Stimulated activated CD8-positive, alpha-beta memory T cell treated with anti-CD3 and anti-CD28 coated beads, Interleukin-15, amount 100 ng/mL, for 4 hours (primary cell): ENCODE measurements at places on chromosomes 3 and 15.
A peak's percentile ranks its signal among the peaks of the same experiment; 100 is the strongest.

- no peak for DNase-seq
These were observed 15.8 kb downstream of the ESYT3 start for GRCh38 chr3:138450181-138450580.

DNA sequence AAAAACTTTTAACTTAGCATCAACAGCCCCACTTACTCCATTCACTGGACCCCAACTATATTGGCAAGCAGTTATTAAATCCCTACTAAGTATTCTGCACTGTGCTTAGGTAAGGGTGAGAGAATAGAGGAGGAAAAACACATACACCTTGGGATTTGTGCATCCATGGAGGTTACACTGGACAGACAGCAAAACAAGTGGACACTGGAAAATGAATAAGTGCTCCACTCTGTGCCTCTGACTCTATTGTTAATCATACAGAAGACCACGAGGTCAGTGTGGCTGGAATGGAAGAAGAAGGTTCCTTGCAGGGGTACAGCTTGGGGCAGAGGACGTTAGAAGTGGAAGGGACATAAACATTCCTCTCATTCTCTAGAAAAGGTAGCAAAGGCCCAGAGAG, 3.2 kb downstream of the ADCY5 start:
- no peak for DNase-seq

GRCh38 chr3:119632216-119632615, 28.2 kb downstream of the POPDC2 start:
- DNase-seq, result no peak

DNA sequence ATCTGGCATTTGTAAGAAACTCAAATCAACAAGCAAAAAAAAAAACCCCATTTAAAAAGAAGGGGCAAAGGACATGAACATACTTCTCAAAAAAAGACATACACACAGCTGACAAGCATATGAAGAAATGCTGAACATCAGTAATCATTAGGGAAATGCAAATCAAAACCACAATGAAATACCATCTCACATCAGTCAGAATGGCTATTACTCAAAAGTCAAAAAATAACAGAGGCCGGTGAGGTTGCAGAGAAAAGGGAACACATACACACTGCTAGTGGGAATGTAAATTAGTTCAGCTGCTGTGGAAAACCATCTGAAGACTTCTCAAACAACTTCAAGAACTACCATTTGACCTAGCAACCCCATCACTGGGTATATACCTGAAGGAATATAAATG, 199.4 kb upstream of the THBS1 start:
- DNase-seq, result no peak

DNA sequence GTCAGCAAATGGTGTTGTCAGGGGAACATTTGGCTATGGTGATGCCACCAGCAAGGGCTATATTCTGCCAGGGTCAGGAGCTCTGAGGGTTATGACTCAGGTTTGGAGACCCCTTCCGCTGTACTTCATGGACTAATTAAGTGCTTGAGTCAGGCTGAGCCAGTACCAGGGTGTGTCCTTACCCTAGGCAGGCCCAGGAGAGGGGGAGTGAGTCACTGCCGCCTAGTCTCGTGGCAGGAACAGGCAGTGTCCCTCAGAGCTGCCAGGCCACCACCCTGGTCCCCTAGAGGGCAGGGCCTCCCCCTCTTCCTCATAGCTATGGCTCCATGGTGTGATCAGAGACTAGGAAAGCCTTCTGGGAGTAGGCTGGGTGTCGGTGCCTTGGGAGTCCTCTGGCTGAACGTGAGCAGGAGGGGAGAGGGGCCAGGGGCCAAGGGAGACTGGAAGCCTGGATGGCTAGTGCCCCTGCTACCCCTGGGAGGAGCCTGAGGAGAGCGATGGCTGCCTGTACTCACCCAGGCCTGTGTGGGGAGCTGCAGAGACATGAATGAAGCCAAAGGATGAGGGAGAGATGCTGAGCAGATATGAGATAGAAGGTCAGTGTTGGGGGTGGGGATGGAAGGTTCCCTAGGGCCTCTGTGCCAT, 10.6 kb downstream of the MAPKAPK3 start:
- DNase-seq, result no peak

DNA sequence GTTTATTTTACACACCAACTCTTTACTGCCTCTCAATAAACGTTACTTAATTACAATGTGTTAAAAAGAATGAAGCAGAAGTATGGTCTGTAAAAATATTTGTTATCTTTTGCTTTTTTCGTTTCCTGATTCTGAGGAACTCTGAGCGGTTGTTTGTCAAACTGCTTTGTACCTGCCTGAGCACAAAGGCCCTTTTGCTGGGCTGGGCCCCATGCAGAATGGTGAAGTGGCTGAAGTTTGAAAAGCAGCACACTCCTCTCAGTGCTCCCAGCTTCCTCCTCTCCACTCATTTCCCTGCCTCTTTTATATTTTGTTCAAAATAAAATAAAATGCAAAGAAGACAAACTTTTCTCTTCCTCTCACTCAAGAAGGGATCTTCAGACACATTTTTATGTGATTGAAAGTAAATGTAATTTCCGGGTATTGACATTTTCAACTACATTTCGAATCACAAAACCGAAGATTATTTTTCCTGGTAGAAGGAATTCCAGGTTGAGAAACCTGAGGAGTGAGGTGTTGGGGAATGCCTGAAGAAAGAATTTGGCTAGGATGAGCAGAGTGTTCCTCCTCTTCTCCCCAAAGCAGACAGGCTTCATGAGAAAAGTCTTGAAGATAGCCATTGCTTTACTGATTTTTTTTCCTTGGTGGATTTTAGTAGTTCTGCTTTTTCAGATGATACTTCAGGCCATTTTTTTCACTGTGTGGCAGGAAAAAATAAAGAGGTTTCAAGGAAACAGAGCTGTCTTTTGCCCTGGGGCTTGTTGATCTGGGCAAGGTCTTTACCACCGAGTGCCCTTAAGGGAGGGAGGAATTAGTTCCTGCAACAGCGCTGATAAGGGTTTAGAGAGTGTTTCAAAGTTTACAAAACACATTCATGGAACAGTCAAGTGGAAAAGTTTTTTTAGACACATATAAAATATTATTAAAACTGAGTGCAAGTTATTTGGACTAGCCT, 229.8 kb downstream of the NFKBIZ start:
- DNase-seq, result no peak

GRCh38 chr3:9695345-9695744, 8.3 kb upstream of the CPNE9 start:
- DNase-seq, result no peak

- no peak for DNase-seq
These were observed 4.9 kb upstream of the TMEM212 start for GRCh38 chr3:171838218-171838720.

DNA sequence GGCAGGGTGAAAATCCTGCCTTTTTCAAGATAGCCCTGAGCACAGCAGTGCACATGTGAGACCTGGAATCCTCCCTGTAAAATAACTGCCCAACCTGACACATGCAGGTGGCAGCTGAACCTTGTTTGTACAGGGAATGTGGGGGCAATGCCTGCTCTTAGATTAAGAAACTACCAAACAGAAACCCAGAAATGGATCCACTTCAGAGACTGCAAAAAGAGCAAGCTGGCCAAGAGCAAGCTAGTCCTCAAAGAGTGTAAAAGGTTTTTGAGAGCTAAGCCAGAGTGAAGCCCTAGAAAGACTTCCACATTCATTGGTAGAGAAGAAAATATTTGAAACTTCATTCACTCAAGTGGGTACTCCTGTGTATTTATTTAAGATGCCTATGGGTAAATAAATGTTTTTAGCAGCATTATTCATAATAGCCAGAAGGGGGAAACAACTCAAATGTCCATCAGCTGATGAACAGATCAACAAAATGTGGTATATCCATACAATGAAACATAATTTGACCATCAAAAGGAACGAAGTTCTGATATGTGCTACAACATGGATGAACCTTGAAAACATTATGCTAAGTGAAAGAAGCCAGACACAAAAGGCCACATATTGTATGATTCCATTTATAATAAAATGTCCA, 96.0 kb upstream of the TSC22D2 start:
- DNase-seq, result no peak

DNA sequence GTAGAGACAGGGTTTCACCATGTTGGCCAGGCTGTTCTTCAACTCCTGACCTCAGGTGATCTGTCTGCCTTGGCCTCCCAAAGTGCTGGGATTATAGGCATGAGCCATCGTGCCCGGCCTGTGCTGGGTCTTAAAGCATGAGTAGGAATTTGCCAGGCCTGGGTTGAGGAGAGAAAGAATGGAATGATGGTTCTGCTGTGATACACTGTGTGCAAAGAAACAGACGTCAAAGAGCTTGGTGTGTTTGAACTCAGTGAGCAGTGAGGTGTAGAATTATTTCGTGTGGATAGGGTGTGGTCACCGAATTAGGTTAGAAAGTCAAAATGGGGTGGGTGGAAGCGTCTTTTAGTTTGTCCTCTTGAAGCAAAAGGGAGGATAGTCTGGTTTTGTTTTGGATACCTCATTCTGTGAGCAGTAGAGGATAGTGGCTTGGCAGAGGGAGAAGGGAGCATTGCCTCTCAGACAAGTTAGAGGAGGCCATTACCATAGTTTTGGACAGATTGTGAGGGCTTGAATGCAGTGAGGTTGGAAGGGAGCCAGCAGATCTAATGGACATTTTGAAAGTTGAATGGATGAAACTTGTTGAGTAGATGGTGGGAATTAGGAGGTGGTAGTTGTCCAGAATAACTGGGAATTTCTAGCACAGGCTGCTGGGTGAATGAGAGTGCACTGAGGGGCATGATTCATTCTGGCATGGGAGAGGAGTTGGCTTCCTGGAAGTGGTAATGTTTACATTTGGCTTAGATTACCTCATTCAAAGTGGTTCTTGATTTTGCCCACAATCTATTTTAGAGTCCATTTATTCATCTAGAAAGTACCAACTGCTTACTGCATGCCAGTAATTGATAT, 27.2 kb downstream of the AKAP13 start:
- peak; percentile 1 for DNase-seq

GRCh38 chr3:187968883-187969580, 184.9 kb upstream of the LPP start:
- DNase-seq, result no peak

GRCh38 chr3:65226287-65226686, 538.5 kb upstream of the ADAMTS9 start:
- DNase-seq, result no peak
